IPS DF 19.7 (cell line): ENCODE measurements at places on chromosomes 1 and 21.

GRCh38 chr1:22204989-22205913 lies 62.4 kb upstream of the WNT4 start:
- DNase-seq: no peak

DNA sequence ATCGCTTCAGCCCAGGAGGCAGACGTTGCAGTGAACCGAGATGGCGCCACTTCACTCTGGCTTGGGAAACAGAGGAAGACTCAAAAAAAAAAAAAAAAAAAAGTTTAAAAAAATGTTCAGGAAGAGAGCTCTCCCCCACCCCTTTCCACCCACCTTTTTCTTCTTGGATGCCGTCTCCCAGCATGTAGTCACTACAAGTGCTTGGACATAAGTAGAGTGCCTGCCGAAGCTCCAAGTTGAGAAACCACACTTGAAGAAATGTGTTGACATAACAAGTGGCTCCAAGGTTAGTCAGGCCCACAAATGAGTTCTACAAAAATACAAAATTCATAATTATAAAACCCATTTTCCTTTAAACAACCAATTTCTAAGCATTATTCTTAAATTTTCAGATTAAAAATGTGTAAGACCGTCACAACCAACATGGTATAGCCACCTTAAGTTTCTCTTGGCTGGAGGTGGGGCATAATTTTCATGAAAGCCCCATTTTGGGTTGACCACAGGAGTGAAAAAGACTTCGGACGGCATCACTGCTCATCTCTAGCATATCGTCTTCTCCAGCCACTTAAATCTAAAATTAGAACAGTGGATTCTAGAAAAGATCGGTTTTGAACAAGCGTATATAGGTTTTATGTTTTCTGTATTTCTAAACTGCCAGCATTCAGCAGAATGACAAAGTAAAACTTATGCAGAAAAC lies 26.4 kb downstream of the USP48 start:
- no peak for DNase-seq

GRCh38 chr1:183363972-183364371 lies 54.2 kb downstream of the NMNAT2 start:
- no peak for DNase-seq

DNA sequence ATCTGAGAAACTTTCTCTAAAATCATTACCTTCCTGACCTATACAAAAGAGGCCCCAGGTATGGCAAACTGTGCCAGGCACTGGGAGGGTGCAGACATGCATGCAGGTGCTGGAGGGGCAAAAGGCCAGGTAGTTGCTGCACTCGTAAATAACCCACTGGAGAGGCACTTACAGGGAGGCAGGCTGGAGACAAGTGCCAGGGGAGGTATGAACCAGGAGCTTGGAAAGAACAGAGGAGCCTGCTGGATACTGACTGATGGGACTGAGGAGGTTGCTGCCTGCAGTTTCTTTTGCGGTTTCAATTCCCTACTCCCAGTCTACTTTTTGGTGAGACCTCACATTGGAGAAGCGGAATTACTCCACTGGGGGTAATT lies 113.9 kb downstream of the DSCAM start:
- no peak for DNase-seq

GRCh38 chr1:108636876-108637275 lies 24.0 kb downstream of the HENMT1 start:
- no peak for DNase-seq

GRCh38 chr1:54976747-54977146 lies 3.7 kb upstream of the TMEM61 start:
- DNase-seq: no peak

- no peak for DNase-seq
Observed at GRCh38 chr1:242184955-242185354, 186.1 kb upstream of the MAP1LC3C start.

DNA sequence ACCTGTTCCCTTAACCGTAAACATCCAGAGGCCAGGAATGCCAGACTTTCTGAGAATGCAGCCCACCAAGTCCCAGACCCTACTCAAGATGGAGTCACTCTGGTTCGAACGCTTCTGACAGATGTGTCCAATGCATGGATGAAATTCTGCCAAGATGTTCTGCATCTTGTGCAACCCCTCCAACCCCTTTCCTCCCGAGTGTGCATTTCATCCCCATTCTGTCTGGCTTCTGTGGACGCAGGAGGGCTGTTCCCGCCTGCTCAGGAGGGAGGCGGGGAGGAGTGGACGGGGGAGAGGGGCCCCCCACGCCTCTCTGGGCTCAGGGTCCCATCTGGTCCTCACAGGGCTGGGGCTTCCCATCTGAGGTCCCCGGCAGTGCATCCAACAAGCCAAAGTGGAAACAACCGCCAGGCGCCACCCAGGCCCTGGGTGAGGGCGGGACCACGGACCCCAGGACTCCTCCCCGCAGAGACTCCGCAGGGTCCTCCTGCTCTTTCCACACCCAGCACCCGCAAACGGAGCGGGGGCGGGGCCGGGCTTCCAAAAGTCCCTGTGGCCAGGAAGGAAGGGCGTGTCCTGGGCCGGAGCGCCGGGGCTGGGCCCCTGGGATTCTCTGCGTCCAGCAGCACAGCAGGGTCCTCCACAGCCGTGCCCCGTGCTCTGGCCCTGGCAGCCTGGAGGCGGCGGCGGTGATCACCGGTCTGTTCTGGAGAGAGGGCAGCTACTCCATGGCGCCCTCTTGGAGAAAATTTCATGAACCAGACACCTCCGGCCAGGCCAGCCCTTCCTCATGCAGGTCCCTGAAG lies 27.8 kb upstream of the SUMO3 start:
- DNase-seq: peak; percentile 33

GRCh38 chr1:39729030-39729429 lies 9.7 kb upstream of the PPIE start:
- no peak for DNase-seq

DNA sequence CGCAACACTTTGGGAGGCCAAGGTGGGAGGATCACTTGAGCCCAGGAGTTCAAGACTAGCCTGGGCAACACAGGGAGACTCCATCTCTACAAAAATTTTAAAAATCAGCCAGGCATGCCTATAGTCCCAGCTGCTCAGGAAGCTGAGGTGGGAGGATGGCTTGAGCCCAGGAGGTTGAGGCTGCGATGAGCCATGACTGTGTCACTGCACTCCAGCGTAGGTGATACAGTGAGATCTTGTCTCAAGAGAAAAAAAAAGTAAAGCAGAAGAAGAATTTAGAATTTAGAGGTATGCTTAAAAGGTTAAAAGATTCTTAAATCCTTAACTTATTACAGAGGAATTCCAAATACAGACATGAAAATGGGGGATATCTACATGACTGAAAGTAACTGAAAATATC lies 79.5 kb downstream of the SMYD3 start:
- DNase-seq: no peak

GRCh38 chr21:37249112-37249904 lies 17.8 kb downstream of the VPS26C start:
- no peak for DNase-seq

- DNase-seq: no peak
Observed at GRCh38 chr1:180311011-180311730, 81.1 kb downstream of the LHX4 start.

DNA sequence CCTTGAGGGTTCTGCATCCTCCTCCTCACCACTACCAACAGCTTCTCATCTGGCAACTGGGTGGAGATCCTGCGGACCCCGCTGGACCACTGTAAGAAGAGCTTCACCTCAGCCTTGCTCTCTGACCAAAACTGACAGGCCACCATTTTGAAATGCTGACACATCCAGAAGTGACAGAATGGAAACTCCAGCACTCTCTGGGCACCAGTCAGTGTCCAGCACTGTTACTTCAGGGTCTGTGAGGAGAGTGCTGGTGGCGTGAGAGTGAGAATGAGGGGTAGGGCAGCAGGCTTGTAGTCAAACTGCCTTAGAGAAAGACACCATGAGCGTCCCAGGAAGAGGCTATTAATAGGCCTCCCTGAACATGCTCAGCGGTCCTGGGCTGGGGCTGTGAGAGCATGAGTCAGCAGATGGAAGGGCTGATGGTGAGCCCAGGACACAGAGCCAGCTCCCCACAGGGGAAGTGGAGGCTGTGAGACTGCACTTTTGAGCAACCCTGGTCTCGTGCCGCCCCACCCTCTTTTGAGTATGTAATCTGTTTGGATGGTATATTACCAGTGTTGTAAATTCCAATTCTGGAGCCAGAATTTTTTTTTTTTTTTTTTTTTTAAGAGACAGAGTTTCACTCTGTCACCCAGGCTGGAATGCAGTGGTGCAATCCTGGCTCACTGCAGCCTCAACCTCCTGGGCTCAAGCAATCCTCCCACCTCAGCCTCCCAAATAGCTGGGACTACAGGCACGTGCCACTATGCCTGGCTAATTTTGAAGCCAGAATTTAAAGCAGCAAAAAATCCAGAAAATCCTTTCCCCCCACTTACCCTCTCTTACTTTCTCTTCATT lies 34.4 kb upstream of the SLC30A1 start:
- no peak for DNase-seq

DNA sequence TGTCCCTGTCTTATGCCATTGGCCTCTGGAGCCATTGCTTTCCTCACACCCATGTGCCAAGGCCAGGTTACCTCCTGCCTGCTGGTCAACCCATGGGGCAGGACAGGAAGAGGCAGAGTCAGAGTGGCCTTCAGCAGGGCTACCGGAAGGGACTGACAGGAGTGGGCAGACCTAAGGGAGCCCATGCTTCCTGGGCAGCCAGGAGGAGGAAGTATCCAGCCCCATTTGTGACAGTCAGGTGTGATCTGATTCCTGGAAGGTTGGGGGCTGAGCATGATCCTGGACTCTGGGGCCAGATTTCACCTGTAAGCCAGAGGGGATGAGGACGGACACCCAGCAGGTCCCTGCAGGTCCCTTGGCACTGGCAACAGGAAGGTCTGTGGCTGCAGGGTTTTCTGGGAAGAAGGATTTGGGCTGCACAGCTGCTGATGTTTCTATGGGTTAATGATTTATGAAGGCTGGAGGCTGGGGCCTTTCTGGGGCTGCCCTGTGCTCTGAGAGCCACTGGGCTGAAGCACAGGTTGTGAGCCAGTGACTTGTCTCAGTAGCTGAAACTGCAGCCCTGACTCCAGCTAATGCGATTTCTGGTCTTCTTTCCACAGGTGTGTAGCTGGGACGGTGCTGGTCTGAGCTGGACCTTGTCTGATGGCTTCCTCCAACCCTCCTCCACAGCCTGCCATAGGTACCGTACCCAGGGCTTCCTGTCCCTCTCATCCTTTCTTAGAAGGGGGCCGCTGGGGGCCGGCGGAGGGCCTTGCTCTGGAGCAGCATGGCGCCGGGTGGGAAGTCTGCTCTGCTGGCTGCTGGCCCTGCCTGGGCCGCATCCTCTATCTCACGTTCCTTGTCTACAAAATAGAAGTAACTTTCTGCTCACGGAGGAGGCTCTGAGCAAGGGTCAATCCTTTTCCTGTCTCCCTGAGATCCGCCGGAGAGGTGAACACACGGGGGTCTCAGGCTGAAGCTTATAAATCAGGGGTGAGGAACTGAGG lies 40.7 kb downstream of the ARHGEF10L start:
- DNase-seq: no peak

GRCh38 chr1:18644973-18645746 lies 14.5 kb downstream of the PAX7 start:
- DNase-seq: no peak

DNA sequence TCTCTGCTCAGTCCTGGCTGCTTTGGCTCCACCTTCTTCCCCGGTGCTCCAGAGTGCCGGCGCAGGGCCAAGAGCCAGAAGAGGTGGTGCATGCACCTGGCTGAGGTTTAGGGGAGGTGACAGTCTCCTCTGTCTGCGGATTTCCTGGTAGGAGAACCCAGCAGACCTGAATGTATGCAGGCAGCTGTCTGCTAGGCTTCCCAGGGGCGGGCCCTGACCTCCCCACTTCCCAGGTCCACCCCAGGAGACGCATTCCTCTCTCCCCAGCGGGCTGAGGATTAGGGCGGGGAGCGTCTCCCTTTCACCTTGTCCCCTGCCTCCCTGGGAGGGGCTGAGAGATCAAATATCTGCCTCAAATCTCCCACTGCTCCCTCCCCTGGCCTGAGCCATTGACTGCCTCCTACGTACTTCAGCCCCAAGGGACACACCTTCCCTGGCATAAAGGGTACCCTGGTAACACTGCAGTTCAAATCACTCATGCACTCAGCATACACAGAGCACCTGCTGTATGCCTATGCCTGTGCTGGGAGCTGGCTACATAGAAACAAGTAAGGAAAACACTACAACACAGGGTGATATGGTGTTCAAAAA lies 27.5 kb downstream of the DMBX1 start:
- no peak for DNase-seq

DNA sequence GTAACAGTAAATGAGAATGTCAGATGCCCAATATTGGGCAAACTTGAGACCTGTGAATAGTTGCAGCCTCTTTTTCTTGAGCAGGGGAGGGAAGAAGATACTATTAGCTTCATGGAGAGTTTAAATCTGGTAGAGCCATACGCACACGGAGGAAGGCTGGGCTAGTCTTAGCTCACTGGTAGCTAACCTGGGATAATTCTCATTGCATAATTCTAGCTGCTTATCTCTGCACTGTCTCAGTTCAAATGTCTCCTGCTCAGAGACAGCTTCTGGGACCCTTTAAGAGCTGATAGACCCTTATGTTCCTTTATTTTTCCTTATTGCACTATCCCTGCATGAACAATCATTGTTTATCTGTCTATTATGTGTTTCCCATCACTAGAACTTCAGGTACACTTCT lies 8.4 kb downstream of the C1orf87 start:
- no peak for DNase-seq

DNA sequence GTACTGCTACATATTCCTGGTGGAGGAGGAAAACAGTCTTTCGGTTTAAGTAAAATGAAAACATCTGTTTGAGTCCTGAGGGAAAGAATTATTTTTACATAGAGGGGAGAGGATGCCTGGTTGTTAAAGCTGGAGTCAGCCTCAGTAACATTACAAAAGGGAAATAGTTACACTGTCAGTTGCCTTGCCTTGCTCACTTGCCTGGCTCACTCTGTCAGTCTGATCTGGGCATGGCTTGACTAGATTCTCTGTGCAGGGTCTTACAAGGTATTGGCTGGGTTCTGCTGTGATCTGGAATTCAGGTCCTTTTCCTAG lies 8.4 kb upstream of the UBE2U start:
- DNase-seq: no peak

- DNase-seq: no peak
Observed at GRCh38 chr1:75742047-75742625, 17.6 kb downstream of the ACADM start.

- no peak for DNase-seq
Observed at GRCh38 chr1:4854367-4854766, 200.0 kb downstream of the AJAP1 start.

GRCh38 chr1:15400627-15401026 lies 9.1 kb upstream of the EFHD2 start:
- DNase-seq: no peak

GRCh38 chr1:208934933-208935332 lies 648.6 kb upstream of the CAMK1G start:
- no peak for DNase-seq

- DNase-seq: no peak
Observed at GRCh38 chr21:26881504-26882228, 36.5 kb upstream of the ADAMTS1 start.

DNA sequence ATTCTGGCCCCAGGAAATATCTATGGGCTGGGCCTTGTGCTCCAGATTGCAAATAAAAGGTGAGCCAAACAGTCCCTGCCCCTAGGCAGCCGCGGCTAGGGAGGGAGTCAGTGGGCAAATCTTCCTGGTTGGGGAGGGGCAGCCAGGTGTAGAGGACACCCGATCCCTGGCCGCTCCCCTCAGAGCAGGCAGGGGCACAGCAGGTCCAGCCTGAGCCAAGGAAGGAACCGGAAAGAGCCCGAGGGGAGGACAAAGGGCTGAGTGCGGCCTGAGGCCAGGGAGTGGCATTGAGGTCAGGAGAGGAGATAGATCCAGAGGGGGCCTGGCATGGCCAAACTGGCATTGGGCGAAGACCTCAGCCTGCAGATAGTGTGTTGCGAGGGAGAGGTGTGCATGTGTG lies 36.6 kb upstream of the ARF1 start:
- DNase-seq: no peak
